ENCODE measurements at places on chromosomes 7 and 10.

- no peak for DNase-seq
Observed at GRCh38 chr7:78345979-78346378, 547.4 kb downstream of the PHTF2 start.

- DNase-seq, result no peak
Observed at GRCh38 chr7:128060018-128060417, 28.8 kb upstream of the LRRC4 start.

- peak; percentile 66 for DNase-seq
Observed at GRCh38 chr7:44733708-44734481, 14.8 kb upstream of the ZMIZ2 start.

DNA sequence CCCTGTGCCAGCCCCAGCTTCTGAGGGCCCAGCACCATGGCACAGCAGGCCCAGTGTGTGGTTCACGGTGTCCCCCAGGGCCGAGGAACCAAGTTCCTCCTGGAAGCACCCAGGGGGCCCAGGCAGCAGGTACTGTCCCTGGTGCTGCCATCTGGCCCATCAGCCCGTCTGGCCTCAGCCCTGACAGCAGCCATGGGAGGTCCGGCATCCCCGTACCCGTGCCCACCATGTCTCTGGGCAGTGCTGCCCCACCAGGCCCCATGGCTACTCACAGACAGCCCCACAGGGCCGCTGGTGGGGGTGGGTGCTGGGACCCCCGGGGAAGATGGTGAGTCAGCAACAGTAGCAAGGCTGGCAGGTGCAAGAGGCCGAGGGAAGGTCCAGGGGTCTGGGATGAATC lies 32.8 kb downstream of the STK32C start:
- no peak for DNase-seq

- DNase-seq, result no peak
Observed at GRCh38 chr7:155865830-155866525, 53.7 kb upstream of the SHH start.

GRCh38 chr10:97058521-97058920 lies 127.2 kb downstream of the SLIT1 start:
- no peak for DNase-seq

Measured in HCT116 (cell line).